ENCODE measurements at places on chromosomes 5 and 9.

GRCh38 chr9:34590381-34591247 lies 1.1 kb upstream of the CNTFR start:
- DNase-seq, result no peak

DNA sequence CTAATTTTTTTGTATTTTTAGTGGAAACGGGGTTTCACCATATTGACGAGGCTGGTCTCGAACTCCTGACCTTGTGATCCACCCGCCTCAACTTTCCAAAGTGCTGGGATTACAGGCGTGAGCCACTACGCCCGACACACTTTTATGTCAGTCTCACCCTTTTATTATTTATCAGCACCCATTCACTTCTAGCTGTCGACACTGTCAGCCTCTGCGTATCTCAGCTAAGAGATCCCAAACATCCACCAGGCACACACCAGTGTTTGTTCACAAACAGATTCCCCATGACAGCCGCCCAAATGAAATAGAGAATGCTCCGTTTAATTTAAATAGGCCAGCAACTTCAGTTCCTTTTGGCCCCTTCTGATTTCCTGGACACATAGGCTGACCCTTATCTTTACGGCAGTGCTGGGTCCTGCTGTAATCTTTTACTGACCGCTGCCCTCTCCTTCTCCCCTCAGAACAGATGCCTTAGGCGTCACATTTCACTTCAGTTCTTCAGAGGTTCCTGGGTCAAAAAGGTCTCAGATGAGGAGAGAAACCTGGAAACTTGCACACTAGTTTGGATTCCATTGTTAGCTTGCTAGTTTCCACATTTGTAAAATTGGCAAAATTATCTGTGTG lies 43.1 kb upstream of the CKMT2 start:
- DNase-seq, result no peak

DNA sequence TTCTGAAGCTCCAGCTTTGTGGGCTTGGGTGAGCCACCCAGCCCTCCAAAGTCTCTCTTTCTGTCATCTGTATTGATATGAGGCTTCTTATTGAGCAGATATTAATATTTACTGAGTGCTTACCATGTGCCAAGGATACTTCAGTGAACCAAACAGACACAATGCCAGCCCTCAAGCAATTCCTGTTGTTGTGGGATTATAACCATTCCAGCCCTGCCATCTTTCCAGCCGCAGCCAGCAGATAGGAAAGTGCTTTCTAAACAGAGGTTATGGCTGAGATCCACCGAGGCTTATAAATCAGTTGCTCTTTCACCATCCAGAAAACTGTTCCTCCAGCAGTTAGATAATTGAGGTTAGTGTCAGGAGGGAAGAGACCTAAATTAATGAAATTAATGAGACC lies 137.7 kb upstream of the ALDH1B1 start:
- no peak for DNase-seq

- DNase-seq, result no peak
Observed at GRCh38 chr5:96582343-96582742, 79.8 kb upstream of the CAST start.

DNA sequence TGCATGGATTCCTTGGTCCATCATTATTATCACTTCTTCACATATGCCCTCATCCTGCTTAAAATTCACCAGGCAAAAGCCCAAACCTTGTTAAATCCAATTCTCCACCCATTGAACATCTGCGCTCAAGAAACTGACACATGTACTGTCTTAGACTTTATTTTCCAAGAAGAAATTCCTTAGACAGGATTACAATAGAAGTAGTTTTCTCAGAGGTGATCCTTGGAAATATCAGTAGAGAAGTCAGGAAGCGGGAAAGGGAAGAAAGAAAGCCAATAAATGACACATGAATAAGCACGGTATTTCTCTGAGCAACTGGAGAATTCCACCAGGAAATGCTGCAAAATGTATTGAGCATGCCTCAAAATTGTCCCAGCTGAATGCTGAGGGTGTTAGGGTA lies 90.2 kb downstream of the FOXD1 start:
- DNase-seq, result no peak

GRCh38 chr9:76191493-76191892 lies 202.7 kb downstream of the RFK start:
- no peak for DNase-seq

GRCh38 chr5:175714479-175715085 lies 56.7 kb downstream of the HRH2 start:
- DNase-seq, result no peak

GRCh38 chr5:34688015-34688810 lies 32.1 kb downstream of the RAI14 start:
- DNase-seq, result no peak

GRCh38 chr9:97271292-97271691 lies 36.2 kb upstream of the CCDC180 start:
- DNase-seq, result no peak

DNA sequence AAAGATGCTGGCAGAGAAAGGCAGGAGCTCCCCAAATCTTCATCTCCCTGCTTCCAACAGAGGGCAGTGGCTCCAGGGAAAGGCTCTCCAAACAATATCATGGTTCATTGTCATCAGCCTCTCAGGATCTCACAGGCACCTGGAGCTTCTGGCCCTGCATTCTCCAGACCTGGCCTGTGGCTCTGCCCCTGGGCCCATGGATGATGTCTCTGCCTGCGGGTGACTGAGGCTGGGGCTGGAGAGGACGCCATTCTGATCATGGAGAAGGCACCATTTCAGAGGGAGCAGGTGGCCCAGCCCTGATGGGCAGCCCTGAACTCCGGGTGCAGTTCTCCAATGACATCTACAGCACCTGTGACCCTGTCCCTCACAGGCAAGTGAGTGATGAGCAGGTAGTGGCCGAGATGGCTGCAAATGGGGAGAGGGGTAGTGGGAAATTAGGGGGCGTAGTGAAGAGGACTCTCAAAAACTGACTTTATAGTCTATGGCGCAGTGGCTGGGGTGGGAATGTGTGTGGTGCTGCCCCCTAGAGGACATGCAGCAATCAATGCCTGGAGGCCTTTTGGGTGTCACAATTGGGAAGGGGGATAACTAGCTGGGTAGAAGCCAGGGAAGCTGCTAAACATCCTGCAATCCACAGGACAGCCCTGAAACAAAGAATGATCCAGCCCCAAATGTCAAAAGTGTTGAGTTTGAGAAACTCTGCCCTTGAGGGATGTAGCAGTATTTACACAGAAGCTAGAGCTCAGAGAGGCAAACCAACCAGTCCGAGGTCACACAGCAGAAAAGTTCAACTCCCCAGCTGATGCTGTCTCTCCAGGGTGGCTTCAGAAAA lies 3.2 kb downstream of the SH3PXD2B start:
- peak; percentile 42 for DNase-seq

GRCh38 chr9:88922091-88922490 lies 69.2 kb upstream of the S1PR3 start:
- DNase-seq, result peak; percentile 20

- no peak for DNase-seq
Observed at GRCh38 chr5:124512952-124513632, 233.3 kb downstream of the ZNF608 start.

DNA sequence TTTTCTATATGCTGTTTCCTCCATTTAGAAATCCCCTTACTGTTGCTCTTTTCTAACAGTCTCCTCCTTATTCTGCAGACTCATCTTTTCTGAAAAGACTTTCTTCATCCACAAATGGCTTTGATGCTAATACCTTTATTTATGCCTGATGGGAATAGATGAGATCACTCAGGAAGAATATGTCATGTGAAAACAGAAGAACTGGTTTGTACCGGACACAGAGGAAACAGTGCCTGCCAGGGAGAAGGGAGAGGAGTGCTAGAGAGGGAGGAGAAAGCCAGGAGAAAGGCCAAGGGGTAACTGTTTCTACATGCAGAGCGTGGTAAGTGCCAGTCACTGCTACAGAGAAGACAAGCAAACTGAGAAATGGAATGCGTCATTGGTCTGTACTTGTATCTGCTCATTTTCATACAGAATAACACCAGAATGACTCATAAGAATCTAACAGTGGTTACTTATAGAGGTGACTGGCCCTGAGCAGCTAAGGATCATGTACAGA lies 45.9 kb upstream of the PJA2 start:
- peak; percentile 2 for DNase-seq

DNA sequence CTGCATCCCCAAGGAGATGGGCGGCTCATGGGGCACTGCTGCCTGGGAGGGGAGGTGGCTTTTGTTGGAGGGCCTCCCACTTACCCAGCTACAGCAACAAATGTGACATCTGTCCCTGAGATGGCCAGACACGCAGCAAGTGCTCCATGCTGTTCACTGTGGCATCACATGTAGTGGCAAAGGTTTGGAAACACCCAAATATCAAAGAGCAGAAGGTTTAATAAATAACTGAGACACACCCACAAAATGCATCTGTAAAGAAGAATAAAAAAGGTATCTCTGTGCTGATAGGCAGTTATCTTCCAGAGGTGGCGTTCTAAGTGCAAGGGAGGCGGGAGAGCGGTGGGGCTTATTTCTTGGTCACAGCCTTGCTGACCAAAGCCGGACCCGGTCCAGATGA lies 23.3 kb upstream of the CLPTM1L start:
- DNase-seq, result no peak

DNA sequence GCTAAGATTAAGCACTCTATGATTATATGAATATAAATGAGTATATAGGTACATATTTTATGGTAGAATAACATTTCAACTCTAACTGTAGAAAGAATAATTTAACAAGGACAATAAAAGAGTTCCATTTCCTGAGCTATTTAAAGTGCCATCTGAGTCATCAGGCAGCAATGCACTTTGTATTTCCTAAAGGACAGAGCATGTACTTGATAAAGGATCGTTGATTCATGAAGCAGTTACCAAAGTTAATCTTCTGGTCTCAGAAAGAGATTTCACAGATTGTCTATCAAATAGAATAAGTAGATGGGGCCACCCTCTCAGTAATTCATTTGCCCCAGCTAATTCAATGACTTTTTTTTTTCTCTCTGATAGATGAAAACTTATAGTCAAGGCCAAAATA lies 747.8 kb downstream of the CDH18 start:
- DNase-seq, result no peak

- no peak for DNase-seq
Observed at GRCh38 chr5:107388141-107388861, 282.4 kb downstream of the EFNA5 start.

DNA sequence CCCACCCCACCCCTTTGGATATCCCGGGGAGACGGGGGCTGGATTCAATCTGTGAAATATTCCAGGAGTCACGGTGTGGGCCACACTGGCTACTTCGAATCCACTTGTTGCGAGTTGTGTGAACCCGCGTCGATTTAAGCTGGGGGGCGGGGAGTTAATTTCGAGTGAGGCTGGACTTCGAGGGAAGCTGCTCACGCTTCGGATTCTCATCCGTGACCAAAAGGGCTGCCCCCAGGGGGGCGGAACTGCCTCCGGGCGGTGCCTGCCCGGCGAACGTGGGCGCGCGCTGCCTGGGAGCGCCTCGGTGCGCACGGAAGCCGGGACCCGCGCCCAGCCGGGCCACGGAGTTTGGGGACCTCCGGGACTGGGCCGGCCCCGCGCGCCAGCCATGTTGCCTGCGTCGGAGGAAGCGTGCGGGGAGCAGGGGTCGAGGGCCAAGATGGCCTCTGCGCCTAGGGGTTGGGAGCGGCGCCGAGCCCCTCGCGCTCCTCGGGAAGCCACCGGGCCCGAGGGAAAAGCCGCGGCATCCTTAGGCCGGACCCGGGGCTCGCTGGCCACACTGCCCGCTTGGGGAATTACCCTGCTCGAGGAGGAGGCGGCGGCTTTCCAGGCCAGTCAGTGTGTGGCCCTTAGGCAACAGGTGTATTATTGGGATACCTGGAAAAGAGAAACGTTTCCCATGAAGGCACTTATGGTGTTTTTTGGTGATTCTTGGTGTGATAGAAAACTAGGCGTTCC lies 975 bp downstream of the OCLN start:
- DNase-seq, result no peak

GRCh38 chr5:127568166-127568565 lies 50.7 kb downstream of the PRRC1 start:
- DNase-seq, result no peak

- no peak for DNase-seq
Observed at GRCh38 chr9:3332802-3333201, 193.0 kb downstream of the RFX3 start.

- no peak for DNase-seq
Observed at GRCh38 chr9:94908011-94908563, 181.6 kb downstream of the AOPEP start.

- no peak for DNase-seq
Observed at GRCh38 chr9:115341426-115341825, 223.5 kb upstream of the TNC start.

- no peak for DNase-seq
Observed at GRCh38 chr9:71183251-71183650, 61.8 kb upstream of the TRPM3 start.

GRCh38 chr5:173933901-173934300 lies 45.8 kb downstream of the CPEB4 start:
- no peak for DNase-seq

- no peak for DNase-seq
Observed at GRCh38 chr5:16936989-16937438, 926 bp upstream of the MYO10 start.

DNA sequence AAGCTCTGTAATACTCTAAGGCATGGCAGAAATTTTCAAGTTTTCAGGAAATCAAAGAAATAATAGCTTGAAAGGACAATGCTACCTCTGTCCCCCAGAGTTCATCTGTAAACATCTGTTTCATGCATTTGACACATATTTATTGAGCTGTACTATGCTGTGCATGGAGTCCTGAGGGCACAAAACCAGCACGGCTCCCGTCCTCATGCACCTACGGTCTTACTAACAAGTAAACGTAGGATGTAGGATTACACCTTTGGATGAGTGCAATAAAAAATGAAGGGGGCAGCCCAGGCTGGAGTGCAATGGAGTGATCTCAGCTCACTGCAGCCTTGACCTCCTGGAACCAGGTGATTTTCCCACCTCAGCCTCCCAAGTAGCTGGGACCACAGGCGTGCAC lies 81.9 kb downstream of the SPTLC1 start:
- no peak for DNase-seq

- DNase-seq, result no peak
Observed at GRCh38 chr9:100322954-100323536, 29.7 kb downstream of the TEX10 start.

DNA sequence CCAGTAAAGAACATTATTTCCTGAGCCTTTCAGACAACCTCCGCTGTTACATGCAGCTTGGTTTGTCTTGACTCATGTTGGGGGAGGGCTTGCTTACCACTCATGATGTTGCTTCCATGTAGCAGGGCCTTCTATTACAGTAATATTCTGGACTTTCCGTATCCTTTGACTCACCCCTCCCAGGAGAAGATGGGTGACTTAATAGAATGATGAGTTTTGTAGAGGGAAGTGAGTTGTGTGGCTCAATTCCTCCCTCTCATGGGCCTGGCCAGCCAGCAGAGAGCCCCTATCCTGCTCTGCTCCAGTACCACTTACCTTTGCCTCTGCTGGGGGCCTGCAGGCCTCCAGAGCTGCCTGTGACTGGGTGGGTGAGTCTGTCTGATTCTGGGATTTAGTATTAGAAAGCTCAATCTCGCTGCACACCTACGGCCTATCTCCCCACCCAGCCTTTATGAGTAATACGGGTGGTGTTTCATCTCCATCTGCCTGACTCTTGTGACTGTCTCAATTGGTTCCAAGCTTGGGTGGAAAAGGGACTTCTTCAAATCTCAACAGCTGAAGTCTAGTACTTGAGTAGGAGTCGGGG lies 52.6 kb upstream of the KLF9 start:
- peak; percentile 36 for DNase-seq

- no peak for DNase-seq
Observed at GRCh38 chr9:104743376-104743985, 4.0 kb upstream of the NIPSNAP3A start.

GRCh38 chr5:146447734-146448380 lies 724 bp downstream of the TCERG1 start:
- DNase-seq, result peak; percentile 11
